ENCODE measurements at places on chromosomes 3 and 15. TPM values are rescaled to one million over a fixed set of nuclear protein-coding genes. Genes with fewer than 3 reads are reported as not detected.
A peak's percentile ranks its signal among the peaks of the same experiment; 100 is the strongest.

The TRNT1 gene
- 27.3 TPM for total RNA-seq

The TMC3 gene
- total RNA-seq = not detected

The SLC6A1 gene
- 2.1 TPM for total RNA-seq

The PPM1L gene
- 13.8 TPM for total RNA-seq

The VPS39 gene
- 70.9 TPM for total RNA-seq

The PLSCR5 gene
- total RNA-seq = not detected

DNA sequence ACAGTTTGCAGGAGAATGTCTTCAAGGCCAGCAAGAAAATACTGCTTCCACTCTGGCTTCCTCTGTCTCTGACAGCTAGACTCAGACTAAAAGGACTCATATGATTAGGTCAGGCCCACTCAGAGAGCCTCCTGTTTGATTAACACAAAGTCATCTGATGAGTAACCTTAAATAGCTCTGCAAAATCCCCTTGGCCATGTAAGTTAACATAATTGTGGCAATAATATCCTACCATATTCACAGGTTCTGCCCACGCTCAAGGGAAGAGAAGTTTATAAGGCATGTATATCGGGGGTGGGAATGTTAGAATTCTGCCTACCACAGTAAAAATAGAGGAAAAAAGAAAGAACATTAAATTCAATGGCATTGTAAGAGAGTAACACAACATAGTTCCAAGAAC lies 20.6 kb upstream of the HHATL start:
- DNase-seq = no peak

DNA sequence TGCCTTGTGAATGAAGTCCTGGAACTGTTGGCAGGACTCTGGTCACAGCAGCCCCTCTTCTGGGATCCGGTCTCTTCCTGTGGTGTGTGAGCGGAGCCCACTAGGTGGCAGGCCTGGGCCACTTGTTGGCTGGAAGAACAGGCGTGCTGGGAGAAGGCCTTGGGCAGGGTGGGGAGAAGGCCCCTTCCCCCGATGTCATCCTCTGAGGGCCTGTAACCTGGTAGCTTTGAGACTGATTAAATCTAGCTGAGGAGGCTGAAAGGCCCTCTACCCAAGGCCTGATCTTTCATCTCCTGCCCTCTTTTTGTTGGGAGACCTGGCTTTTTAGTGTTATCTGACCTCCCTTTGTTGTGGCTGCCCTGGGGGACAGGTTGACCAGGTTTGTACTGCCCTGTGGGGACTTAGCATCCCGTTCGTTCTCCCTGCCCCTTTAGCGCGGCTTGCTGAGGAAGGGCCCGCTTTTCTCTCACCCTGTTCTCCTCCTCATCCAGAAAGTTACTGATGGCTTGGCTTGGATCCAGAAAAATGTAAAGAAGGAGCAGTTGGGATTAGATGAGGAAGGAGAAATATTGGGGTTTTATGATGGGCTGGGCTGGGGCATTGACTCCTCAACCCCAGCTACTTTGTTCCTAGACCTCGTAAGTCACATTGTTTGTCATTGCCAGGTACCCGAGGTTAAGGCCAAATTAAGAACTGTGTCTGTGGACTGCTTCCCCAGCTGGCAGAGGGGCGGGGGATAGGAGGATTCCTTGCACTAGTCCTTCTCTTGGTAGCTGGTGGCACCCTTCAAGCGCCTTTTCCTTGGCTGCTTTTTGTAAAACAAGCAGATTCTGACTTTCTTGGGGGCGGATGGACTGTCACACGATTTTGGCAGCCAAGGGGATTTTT lies 48.5 kb downstream of the CHCHD6 start:
- DNase-seq = peak; percentile 81

- DNase-seq = no peak
These were observed 74.6 kb upstream of the PSMD6 start for GRCh38 chr3:64097920-64098319.

GRCh38 chr3:66800941-66801545 lies 197.1 kb upstream of the KBTBD8 start:
- no peak for DNase-seq

DNA sequence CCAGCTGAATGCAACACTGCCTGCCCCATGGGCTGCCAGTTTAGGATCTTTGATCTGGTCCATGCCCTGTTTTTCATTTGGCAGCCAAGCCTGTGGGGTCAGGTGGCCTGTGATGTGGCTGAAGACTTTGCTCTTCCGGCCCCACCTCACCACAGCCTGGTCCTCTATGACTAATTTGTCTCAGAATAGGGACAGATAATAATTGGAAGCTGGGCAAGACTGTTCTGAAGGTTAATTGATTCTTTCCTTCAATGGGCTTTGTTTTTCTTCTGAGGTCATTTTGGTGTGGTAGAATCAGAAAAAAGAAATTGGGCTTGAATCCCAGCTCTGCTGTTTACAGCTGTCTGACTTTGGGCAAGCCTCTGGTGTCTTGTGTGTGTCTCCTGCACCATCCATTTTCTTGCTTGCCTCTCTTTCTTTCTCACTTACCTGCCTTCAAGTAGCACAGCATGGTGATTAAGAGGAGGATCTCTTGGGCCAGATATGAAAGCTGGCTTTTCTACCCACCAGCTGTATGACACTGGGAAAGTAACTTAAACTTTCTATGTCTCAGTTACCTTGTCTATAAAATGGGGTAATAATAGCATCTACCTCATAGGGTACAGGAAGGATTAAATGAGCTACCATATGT lies 24.2 kb downstream of the ABHD2 start:
- no peak for DNase-seq

DNA sequence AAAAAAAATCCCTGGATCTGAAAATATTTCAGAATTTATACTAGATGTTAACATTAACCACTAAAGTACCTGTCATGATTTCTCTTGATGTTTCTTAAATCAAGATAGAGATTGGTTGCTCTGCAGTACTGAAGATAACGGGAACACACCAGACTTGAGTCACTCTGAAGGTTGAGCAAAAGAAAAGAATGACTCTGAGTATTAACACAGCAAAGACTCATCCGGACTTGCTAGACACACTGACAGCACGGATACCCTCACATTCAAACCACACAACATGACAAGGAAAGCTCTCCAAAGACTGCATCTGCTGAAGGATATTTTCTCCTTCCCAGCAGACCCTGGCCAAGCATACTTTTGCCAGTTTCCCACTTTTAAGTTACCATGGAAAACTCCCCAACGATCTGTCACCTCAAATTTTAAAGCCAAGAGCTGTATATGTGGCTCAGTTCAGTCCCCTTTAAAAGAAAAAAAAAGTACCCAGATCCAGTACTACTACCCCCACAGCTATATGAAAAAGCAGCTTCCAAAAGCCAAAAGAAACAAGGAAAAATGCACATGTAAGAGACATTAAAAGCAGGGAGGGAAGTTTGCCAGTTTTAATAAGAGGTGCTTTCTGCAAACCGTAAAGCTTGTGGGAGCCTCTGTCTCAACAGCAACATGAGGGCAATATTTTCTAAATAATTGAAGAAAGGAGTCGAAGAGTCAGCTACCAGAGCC lies 8.3 kb downstream of the EOGT start:
- peak; percentile 30 for DNase-seq

- no peak for DNase-seq
These were observed 308.8 kb upstream of the PDZRN3 start for GRCh38 chr3:73933585-73933984.

- no peak for DNase-seq
These were observed 61.8 kb downstream of the GAP43 start for GRCh38 chr3:115685097-115685496.

- DNase-seq = peak; percentile 56
These were observed 36.8 kb upstream of the POLG start for GRCh38 chr15:89371228-89372044.

- DNase-seq = no peak
These were observed 14.5 kb downstream of the CSRNP1 start for GRCh38 chr3:39138804-39139415.
